ENCODE measurements at places on chromosomes 2 and 18. TPM values are rescaled to one million over a fixed set of nuclear protein-coding genes. Genes with fewer than 3 reads are reported as not detected.

DNA sequence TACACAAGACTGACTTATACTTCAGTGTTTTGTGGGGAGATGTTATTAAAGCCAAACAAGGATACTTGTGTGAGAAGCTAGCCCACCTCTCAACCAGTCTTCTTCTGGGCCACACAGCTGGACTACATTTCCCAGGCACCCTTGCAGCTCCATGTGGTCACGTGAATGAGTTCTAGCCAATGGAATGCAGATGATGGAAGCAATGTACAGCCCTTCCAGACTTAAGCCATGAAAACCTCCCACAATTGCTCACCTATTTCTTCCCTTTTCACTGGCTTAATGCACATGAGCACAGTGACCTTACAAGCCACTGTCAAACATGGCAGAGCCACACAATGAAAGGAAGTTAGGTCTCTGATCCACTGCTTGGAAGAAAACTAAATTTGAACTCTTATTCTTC lies 20.4 kb upstream of the FEZ2 start:
- DNase-seq, result no peak

- no peak for DNase-seq
Measured at GRCh38 chr2:46390036-46390435, 89.3 kb upstream of the TMEM247 start.

DNA sequence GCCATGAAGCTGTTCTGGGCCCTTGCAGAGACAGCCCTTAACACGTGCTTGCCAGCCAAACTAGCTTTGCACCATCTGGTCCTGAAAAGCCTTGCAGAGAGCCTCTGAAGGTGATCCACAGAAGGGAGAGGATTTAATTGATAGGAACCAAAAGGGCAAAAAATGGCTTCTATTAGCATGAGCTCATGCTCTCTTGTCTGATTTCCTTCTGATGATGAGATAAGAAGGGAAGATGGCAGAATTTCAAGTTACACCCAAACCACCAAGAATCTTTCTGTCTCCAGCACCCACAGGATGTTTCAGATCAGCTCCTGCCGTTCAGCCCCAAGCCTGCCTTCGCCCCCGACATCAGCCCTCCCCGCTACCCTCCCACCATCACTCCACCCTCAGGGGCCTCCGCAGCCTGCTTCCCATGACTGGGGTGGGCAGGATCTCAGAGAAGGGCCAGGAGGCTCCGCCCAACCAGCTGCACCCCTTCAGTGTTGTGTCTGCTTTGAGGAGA lies 23.4 kb upstream of the GLI2 start:
- DNase-seq, result no peak

DNA sequence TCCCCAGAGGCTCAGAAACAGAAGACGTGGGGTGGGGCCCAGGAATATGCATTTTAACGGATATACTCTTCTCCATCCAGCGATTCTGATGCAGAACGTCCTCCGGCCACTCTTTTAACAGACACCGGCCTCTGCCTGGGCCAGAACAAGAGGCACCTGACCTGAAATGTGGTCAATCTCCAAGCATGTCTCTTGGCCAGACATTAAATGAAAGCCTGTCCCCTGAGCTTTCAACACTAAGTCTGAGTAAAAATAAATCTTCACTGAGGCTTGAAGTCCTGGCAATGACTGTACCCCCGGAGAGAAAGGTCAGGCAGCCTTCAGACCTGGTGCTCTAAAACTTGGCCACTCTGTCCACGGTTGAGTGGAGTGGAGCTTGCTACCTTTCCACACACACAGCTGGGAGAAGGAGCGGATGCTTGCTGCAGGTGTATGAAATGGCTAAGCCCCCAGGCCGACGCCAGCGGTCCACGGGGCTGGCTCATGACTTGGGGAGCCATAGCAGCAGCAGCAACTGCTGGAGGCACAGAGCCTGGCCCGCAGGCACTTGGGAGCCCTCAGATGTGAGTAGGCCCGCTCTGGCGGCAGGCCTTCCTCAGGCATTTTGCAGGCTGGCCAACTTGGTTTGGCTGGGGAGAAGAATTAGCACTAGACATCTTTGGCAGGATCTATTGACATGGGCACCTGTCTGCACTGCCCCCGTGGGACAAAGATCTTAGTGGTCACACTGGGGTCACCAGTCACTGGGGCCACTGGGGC lies 79.7 kb downstream of the TMEM17 start:
- DNase-seq, result no peak

GRCh38 chr2:172251231-172251630 lies 148.5 kb upstream of the DLX2 start:
- DNase-seq, result no peak

DNA sequence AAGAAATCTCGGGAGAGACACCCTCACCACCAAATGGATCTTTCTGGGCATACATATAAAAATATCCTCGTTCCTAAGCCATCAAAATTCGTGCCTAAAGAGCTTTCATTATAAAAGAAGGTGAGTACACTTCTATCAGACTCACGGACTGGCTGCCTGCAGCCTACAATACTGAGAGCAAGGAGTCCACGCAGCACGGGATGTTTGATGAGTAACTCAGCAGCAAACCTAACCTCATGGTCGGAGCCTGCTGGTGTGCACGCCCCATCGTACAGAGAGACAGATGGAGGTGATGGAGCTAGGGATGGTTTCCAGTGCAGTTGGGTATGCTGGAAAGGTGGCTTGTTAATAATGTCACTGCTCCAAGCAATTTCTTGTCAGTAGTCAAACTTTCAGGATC lies 256.2 kb downstream of the FIGN start:
- DNase-seq, result no peak

- DNase-seq, result no peak
Measured at GRCh38 chr2:101770726-101771125, 73.2 kb downstream of the MAP4K4 start.

DNA sequence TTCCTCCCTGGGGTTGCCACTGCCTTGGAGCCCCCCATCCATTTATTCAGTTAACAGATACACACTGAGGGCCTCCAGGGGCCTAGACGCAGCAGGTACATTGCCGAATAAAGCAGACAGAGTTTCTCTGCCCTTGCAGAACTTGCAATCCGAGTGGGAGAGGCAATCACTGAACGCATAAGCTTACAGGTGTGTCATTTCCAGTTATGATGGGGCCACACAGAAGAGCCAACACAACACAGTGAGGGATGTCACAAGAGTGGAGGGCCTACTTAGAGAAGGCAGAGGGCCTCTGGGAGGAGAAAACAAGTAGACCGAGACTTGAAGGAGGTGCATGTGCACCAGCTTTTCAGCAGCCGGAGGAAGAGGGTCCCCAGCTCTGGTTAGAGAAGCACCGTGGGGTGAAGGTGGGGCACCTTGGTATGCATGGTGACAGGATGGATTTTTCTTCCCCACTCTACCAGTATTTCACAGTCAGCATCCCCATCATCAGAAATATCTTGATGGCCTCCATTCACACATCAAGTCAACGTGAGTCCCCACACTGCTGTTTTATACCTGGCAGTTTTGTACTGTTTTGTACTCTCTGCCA lies 150.9 kb downstream of the SMAD7 start:
- peak; percentile 10 for DNase-seq

- DNase-seq, result no peak
Measured at GRCh38 chr2:1744446-1745170, at the start of gene PXDN. PXDN (minus strand) TSS chr2:1744515; CDS start chr2:1744455, 60 bp downstream.

- no peak for DNase-seq
Measured at GRCh38 chr2:105867587-105867986, 122.9 kb downstream of the NCK2 start.

DNA sequence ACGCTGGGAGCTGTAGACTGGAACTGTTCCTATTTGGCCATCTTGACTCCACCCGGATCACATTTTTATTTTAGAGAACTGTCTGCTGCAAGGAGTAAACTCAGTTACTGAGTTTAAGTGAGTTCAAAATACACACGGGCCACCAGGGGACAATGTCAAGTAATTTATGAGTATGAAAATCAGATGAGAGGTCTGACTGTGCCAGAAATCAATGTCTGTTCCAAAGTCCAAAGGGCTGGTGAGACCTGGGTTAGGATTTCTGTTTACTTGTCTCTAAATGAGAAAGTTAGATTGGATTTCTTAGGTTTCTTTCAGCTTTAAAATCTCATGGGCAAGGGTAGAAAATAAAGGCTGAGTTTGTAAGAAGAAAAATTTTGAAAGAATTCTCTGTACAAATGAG lies 465.8 kb upstream of the MEIS1 start:
- no peak for DNase-seq

- DNase-seq, result no peak
Measured at GRCh38 chr18:76468345-76469304, 26.4 kb downstream of the ZNF516 start.

GRCh38 chr2:216424274-216424673 lies 12.0 kb downstream of the SMARCAL1 start:
- no peak for DNase-seq

DNA sequence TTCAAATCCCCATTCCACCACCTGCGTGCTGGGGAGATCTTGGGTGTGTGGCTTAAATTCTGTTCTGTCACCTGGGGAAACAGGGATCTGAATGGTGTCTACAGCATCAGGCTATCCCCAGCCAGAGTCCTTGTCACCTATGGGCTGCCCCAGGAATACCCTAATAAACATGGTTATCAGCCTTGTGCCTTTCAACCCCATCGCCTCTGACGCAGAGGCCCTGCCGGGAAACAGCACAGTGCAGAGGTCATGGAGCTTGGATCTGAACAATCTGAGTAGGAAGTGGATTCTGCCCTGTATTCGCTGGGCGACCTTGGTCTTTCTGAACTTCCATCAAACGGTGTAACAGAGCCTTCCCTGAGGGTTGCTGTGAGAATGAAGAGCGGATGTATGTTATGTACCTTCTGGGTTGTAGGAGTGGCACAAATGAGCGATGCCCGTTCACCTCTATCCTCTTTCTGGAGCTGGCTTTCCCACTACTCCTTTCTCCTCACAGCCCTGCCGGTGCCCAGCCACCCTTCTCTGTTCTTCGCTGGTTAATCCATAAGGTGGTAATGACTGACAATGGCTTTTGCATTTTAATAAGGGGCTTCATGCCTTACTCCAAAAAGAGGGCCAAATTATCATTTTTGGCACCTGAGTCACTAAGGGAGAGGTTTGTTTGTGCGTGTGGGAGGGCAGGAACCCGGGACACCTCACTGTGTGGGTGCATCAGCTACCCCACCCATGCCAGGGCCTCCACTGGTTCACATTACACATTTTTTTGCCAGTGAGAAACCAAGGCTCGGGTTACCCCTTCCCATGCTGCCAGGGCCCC lies 256.5 kb downstream of the MYCN start:
- DNase-seq, result no peak

GRCh38 chr2:6855860-6856547 lies 9.7 kb downstream of the CMPK2 start:
- no peak for DNase-seq

GRCh38 chr2:72745679-72746368 lies 80.0 kb downstream of the EXOC6B start:
- no peak for DNase-seq

DNA sequence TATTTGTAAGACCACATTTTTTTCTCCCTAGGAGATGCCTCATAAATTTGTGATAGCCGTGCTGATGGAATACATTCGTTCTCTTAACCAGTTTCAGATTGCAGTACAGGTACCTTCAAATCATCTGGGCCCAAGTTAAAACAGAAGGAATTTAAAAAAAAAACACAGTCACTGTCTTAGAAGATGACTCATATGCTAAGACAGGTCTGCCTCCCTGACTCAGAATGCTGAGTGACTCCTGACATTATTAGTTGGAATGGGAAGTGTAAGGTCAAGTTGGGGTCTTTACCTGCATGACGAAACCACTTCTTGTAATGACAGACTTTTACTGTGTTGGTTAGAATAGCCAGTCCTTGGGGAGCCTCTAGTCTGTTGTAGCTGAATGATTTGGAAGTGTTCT lies 26.3 kb downstream of the RMC1 start:
- DNase-seq, result no peak

- DNase-seq, result no peak
Measured at GRCh38 chr2:100040906-100041305, 101.5 kb downstream of the AFF3 start.

DNA sequence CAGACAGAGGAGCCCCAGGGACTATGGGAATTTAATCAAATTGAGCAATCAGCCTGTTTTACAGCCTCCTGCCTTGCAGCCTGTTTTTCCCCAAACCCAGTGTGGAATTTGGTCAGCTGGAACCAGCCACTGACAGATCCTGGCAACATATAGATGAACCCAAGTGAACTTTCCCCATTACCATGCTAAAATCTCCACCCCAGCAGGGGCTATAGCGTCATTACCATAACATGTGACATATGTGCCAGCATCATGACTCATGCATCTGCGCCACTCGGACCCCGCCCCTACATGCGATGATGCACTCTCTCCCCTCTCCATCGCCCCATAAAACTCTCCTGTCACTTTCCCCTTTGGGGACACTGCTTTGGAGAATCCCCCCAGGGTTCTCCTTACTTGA lies 17.3 kb upstream of the FEZ2 start:
- no peak for DNase-seq

DNA sequence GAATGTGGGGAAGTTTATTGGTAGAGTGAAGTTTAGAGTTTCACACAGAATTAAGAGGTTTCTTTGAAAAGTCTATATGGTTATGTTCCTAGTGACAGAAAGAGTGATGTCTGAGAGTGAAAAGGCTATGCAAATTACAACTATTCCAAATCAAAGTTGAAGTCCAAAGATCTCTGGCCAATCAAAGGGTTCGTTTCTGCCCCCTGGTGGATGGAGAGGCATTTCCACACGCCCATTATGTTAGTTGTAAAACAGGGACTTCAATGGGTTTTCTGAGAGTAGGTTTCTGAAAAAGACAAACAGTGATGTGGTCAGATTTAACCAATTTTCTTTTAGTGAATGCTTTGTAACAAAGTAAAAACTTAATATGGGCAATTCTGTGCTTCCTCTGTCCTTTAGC lies 441.5 kb upstream of the POU3F3 start:
- DNase-seq, result no peak

Gene KCMF1
- total RNA-seq, result 96.6 TPM

Gene EML4
- 95.8 TPM for total RNA-seq

Gene SERPINB3
- total RNA-seq, result not detected

Gene MATN3
- not detected for total RNA-seq

Gene ZBTB7C
- not detected for total RNA-seq

Gene FBXO15
- total RNA-seq, result 0.69 TPM

Measured in activated B cell treated with CpG ODN at 0.5 μM for 24 hours (primary cell).